ENCODE measurements at places on chromosomes 11 and 22.

GRCh38 chr11:118473537-118473936 lies 37.2 kb downstream of the KMT2A start:
- no peak for DNase-seq

DNA sequence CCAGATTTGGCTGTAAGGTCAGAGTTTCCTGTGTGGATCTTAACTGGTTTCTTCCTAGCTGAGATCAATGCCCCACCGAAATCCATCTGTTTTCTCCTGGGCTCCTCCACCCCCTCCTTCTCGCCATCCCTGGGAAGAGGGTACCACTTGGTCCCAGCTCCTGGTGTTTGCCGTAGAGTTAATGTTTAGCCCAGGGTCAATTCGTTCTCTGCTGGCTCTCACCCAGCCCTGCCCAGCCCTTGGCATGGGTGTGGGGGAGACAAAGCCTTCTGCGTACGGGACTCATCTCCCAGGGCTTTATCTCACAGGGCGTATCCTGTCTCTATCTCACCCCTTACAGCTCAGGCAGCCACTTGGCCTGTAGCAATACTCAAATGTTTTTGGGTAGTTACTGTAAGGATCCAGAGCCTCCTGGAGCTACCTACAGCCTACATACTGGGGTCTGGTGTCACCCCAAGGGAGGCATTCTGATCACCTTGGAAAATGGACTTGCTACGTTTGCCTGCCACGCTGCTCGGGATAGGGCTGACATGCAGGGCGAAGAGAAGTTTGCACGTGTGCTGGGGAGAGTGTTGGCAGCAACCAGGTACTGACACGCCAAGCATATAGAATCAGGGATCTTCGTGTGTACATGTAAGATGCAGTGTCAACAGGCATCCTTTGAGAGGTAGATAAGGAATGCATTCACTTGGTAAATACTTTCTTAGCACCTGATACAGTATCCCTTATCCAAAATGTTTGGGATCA lies 66.1 kb downstream of the SCN3B start:
- no peak for DNase-seq

- DNase-seq = no peak
Observed at GRCh38 chr11:10490398-10491241, 35.6 kb downstream of the AMPD3 start.

- DNase-seq = no peak
Observed at GRCh38 chr11:128720522-128720985, 26.7 kb downstream of the FLI1 start.

DNA sequence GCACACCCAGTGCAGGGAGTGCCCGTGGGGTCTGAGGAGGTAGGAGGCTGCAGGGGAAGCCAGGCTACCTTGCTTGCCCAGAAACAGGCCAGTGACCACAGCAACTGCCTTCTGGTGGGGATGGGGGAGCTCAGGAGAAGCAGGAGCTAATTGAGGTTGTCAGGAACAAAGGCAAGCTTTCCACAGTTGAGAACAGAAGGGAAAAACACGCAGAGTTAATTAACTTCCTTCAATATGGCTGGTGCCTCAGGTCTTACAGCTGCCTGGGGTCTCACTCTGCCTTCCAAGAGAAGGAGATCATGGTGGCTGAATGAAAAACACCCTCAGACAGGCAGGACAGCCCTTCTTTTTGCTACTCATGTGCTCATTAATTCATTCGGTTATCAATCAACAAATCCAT lies 127.9 kb upstream of the SYT13 start:
- DNase-seq = no peak
